ENCODE measurements at places on chromosomes 13 and 19.

DNA sequence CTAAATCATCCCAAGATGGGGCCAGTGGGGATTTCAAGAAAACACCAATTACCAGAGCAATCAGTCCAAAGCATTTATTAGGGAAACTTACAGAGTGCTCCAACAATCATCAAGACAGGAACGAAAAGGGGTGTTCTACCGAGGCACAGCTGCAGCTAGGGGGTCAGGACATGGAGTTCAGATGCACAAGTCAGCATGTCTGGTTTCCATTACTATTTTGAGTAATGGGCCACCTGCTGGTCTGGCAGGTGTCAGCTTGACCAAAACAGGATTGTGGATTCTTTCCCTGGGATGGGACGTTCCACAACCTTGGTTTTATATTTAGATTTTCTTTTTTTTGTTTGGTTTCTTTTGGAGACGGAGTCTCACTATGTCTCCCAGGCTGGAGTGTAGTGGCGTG, 3.9 kb upstream of the UBL5 start:
- no peak for DNase-seq

- DNase-seq: no peak
These were observed 758 bp upstream of the CACNG7 start for GRCh38 chr19:53908106-53908934.

- DNase-seq: no peak
These were observed 64.7 kb downstream of the COL4A2 start for GRCh38 chr13:110371550-110372465.

DNA sequence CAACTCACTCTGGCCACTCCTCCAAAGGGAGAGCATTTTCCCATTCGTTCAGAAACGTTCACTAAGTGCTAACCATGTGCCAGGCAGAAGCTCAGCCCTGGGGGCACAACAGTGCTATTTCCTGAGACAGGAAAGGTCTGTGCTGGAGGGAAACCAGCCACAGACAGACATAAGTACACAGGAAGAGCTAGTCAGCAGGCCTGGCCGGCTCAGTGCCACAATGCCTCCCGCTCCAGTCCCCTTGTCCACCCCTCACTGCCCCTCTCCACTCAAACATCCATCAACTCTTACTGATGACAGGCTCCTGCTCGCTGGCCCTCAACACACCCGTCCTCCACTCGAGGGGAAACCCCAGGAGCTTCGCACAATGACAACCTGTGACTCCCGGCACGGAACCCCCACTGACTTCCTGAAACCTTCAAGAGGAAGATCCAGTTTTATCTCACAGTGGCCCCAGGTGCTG, 11.3 kb upstream of the PLA2G4C start:
- no peak for DNase-seq

GRCh38 chr19:33171916-33172359, 22.2 kb upstream of the LRP3 start:
- DNase-seq: no peak

DNA sequence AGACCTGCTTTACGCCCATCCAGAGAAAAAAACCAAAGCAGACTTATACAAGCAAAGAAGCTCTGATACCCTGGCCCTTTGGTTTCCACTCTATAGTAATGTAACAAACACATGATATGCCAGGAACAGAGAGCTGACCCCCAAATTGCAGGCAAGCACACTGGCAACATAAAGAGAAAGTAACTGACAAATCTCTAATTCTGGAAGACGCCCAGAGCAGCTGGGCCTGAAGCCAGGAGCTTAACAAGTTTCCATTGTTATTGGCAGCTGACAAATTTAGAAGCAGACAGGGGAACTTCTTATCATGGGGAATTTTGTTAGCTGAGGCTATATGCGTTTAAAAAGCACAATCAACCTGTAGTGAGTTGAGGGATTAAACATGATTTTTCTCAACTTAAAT, 158.0 kb downstream of the DLEU7 start:
- no peak for DNase-seq

DNA sequence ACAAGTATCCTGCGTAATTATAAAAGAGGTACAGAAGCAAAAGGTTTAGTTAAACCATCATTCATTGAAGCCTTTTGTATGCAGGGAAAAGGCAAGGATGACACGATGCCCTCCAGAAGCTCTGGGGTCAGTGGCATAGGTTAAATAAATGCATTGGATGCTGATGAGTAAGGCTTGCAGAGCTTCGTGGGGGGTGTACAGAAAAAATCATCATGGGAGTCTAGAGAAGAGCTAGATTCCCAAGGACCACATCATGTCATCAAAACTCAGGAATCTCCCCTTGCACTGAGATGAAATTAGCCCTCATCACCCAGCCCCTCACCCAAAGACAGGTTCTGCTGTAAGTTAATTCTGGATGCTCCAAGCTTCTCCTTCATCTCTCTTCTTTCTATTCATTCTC, 8.3 kb downstream of the FPR1 start:
- no peak for DNase-seq

- no peak for DNase-seq
These were observed 202.3 kb upstream of the KLHL1 start for GRCh38 chr13:70310396-70311119.

DNA sequence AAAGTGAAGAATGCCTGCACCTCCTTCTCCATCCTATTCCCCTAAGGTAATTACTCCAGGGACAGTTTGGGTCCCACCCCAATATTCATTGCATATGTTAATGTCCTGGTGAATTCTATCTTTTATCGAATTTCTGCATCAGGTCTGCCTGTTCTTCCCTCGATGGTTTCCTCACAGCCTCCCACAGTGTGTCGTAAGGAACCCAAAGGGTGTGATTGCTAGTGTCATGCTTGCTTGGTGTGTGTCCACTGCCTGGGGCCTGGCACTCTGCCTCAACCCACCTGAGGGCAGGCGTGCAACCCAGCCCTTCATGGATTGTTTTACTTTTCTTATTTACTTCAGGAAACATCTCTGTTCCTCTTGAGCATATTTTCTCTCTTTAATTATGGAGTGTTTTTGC, 60.2 kb upstream of the CYSLTR2 start:
- peak; percentile 60 for DNase-seq

DNA sequence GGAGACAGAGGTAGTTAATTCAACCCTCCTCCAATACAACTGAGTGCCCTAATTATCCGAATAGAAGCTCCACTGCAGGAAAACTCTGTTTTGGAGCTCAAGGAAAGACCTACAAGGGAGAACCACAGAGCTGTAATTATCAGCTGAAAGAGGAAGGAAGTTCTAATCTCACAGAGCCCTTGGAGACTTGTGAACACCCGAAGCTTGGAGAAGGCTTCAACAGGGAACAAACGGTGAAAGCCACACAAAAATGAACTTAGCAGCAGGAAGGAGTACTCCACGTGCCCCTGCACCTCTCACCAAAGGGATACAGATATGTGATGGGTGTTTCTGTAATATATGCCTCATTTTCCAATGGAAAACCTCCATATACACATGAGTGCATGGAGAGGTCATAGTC, 61.1 kb downstream of the IRS2 start:
- peak; percentile 30 for DNase-seq

- DNase-seq: peak; percentile 81
These were observed 33.9 kb upstream of the CEACAM21 start for GRCh38 chr19:41541990-41542584.

GRCh38 chr19:19081642-19082151, 17.9 kb downstream of the SLC25A42 start:
- peak; percentile 36 for DNase-seq

- DNase-seq: no peak
These were observed 24.6 kb downstream of the CLEC4M start for GRCh38 chr19:7787602-7788177.

DNA sequence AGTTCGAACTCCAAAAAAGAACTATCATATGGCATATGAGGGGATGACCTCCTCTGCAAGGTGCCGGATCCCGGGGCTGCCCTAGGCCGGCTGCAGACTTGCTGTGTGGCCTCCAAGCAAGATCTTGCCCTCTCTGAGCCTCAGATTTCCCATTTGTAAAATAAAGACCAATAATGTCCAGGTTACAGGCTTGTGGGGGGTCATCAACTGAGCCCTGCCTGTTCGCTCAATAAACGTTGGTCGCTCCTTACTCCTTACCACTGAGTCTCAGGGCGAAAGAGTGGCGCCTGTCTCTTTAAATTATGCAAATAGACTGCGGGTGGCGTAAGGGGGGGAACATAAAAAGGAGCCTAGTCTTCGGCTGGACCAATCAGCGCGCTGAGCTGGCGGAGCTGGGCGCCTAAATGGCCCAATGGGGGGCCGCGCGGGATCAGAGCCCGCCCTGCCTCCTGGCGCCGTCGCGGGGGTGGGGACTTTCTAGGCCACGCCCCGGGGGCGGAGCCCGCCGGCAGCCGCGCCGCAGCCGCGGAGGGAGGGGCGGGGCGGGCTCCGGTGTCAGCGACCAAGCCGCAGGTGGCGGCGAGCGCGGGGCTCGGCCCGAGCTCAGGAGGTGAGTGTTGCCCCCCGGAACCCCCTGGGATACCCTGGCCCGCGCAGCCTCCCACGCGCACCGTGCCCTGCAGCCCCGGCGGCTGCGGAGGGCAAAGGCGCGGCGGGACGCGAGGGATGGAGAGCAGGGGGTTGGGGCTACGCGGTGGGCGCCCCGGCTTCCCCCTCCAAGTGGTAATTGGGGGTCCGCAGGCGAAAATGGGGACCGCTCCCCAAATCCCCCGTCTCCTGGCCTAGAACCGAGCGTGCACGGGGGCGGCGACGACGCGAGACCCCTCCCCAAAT, 3.8 kb upstream of the FCHO1 start:
- peak; percentile 97 for DNase-seq

DNA sequence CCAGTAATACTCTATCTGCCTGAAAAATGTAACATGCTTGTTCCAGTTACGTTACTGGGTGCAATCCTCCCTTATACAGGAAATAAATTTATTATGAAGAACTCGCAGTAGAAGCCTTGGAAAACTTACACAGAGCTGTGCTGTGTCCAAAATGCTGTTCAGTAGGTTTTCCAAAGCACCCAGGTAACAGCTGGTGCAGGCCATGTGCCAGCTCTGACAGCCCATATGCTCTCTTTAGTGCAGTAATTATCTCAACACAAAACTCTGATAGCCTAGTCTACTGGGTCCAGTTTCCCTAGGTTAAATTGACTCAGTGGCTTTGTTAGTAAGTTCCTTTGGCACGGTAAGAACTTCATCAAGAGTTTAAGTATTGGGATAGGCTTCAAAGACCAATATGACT, 120.7 kb upstream of the OBI1 start:
- DNase-seq: no peak

- no peak for DNase-seq
These were observed 11.7 kb downstream of the CYTH2 start for GRCh38 chr19:48480558-48481500.

GRCh38 chr13:43232873-43233265, 209.5 kb downstream of the DNAJC15 start:
- no peak for DNase-seq

GRCh38 chr13:31027136-31027535, 94.7 kb downstream of the TEX26 start:
- DNase-seq: no peak

- DNase-seq: no peak
These were observed 2.1 kb upstream of the MLNR start for GRCh38 chr13:49217962-49218492.

DNA sequence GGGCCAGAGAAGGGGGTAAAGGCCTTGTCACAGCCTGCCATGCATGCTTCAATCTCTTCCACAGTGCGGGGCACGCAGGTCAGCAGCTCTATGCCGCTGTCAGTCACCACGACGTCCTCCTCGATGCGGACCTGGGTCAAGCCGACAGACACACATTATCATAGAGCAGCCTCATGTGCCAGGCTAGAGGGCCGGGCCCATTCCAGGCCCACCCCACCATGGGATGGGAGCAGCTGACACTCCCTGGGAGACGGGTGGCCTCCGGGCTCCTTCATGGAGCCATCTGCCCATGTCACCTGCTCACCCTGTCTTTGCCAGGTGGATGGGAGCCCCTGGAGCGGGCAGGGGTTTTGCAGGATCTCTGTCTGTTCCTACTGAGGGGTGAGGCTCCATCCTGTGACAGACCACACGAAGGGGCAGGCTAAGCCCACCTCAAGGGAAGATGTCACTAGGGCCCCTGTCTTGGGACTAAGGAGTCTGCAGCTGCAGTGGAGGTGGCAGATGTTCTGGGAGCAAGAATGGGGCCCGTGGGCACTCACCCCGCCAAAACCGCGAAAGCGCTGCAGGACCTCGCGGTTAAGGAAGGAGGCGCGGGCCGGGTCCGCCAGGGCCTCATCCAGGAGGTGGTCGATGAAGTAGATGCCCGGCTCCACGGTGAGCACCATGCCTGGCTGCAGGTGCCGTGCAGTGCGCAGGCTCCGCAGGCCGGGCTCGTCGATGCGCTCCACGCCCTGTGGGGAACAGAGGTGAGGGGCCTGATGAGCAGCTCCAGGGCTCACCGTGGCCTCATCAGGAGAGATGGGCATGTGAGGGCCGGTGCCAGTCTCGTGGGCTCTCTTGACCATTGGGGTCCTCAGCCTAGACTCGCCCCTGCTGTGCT, 14.1 kb downstream of the CEBPG start:
- no peak for DNase-seq

- DNase-seq: peak; percentile 23
These were observed 23.1 kb downstream of the SIAH3 start for GRCh38 chr13:45828256-45828968.

DNA sequence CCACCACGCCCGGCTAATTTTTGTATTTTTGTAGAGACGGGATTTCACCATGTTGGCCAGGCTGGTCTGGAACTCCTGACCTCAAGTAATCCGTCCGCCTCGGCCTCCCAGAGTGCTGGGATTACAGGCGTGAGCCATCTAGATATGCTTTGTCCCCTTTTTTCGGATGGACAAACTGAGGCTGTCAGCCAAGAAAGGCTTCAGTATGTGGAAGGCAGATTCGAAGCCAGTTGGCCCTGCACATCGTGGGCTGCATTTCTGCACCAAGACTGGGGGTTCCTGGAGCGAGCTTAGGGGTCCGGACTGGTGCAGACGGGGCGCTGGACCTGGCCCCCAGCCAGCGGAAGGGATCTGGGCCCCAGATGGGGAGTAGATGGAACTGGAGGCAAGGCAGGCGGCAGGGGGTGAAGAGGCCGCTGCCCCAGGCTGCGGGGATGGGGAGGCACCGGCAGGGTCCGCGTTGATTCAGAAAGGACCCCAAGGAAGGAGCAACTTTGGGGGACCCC, 9.7 kb upstream of the JUND start:
- DNase-seq: peak; percentile 31

- DNase-seq: no peak
These were observed 444.8 kb downstream of the LIG4 start for GRCh38 chr13:107770541-107770940.

- DNase-seq: no peak
These were observed 371.4 kb downstream of the KCNRG start for GRCh38 chr13:50386541-50387050.

GRCh38 chr19:2755811-2756210, 16.0 kb upstream of the SLC39A3 start:
- DNase-seq: no peak

GRCh38 chr19:43320546-43320945, 32.9 kb upstream of the CD177 start:
- DNase-seq: no peak
